ENCODE measurements at places on chromosomes 7 and 10.

- DNase-seq = no peak
Measured at GRCh38 chr10:15486404-15486803, 115.3 kb upstream of the FAM171A1 start.

GRCh38 chr7:155398944-155399343 is 59.0 kb upstream of the EN2 start:
- DNase-seq = no peak

- no peak for DNase-seq
Measured at GRCh38 chr10:127195571-127196281, 665 bp downstream of the INSYN2A start.

- no peak for DNase-seq
Measured at GRCh38 chr7:116148626-116149025, 61.7 kb upstream of the TES start.

DNA sequence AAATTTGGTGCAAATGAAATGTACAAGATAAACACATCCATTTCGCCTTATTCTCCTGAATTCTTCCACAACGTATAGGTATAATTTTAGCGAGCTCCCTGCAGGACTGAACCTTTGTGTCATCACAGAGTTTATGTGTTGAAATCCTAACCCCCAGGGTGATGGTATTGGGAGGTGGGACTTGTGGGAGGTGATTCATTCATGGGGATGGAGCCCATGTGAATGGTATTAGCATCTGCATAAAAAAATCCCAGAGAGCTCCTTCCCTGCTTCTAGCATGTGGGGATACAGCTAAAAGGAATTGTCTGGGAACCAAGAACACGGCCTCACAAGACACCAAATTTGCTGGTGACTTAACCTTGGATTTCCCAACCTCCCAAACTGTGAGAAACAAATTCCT is 741.4 kb upstream of the VSTM2A start:
- DNase-seq = no peak
